Stimulated activated CD8-positive, alpha-beta memory T cell treated with anti-CD3 and anti-CD28 coated beads, Interleukin-12 subunit alpha, Interleukin-12 subunit beta, amount 100 ng/mL, for 4 hours (primary cell): ENCODE measurements at places on chromosomes 11 and 22.

- no peak for DNase-seq
These were observed 11.8 kb downstream of the CDCA5 start for GRCh38 chr11:65071907-65072630.

GRCh38 chr11:129896062-129896461, 684 bp upstream of the NFRKB start:
- DNase-seq: no peak

DNA sequence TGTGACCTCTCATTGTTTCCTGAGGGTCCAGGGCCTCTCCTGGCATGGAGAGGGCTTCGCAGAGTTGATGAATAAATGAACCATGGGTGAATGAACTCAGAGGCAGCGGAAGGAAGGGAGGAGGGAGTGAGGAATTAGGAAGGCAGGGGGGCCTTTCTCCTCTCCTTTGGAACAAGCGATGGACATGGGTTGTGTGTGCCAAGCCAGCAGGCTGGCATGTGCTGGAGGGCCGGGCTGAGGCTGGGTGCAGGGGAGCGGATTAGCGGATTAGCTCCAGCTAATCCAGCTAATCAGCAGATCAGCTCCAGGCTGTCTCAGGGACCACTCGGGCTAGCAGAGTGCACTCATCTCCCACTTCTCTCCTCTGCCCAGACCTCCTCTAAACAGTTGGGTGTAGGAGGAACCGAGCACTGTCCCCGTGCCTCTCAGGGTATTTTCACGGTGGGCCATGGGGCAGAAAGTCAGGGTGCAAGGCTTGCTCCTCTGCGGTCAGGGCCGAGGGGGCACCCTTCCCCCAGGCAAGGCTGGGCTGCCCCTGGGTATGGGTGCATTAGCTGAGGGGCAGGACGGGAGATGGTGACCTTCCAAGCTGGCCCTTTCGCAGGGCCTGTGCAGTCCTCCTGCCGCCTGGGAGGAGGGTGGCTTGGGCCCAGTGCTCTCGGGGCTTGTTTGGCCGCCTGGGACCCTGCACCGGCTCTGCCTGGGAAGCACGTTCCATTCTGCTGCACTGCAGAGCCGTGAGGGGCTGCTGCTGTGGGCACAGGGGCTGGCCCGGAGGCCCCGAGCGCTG, 120.3 kb upstream of the B3GAT1 start:
- DNase-seq: no peak

GRCh38 chr11:56916587-56916986, 72.1 kb upstream of the OR5AK2 start:
- no peak for DNase-seq

DNA sequence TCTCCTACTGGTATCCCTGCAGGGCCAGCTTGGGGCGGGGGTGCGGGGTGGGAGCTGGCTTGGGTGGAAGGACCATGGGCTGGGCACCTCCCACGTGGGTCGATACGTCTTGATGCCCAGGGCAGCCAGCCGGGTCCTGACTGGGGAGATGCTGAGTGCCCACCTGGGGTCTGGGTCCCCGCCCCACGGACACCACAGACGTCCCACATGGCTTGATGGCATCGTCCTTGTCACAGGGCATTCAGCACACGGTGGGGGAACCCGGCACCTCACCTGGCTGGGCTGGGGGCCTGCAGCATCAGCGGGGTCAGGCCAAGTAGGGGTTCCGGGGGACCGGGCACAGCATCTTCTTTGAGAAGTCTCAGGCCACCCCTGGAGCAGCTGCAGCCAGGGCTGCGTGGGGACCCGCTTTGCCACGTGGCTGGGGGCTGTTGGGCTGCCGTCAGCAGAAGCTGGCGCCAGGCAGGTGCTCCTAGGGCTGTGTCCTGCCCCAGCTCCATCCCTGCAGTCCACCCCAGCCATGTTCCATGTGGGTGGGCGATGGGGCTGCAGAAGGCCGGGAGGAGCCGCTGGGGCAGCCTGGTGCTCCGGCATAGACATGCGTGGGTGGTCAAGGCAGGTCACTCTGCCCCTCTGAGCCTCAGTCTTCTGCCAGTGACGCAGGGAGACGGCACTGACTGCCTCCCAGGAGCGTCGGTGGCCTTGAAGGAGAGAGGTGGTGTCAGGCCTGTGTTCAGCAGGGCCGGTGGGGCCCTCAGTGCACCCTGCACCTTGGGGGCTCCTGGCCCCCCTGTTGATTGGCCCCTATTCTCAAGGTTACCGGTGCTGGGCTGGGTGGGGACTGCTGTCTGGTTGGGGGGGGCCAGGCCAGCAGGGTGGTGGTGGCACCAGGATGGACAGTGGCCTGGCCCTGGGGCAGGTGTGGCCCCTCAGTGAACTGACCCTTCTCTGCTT, 8.4 kb downstream of the SELENOO start:
- no peak for DNase-seq

DNA sequence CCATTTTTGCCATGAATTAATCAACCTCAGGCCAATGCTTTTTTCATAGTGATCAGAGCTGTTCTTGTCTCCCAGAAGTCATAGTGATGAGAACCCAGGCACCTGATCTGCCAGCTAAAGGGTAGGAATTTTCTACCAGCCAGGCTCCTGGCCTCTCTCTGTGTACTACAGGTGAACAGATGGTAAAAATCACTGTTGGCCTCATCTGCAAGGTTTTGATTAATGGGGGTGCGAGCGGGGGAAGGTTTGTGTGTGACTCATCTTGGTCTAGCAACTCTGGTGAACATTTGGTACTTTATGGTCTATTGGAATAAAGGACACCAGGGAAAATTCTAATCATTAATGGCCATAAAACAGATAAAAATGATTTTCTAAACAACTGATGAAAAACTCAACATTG, 14.4 kb upstream of the APOL4 start:
- DNase-seq: no peak

- DNase-seq: no peak
These were observed 423.7 kb upstream of the CADM1 start for GRCh38 chr11:115927823-115928329.

DNA sequence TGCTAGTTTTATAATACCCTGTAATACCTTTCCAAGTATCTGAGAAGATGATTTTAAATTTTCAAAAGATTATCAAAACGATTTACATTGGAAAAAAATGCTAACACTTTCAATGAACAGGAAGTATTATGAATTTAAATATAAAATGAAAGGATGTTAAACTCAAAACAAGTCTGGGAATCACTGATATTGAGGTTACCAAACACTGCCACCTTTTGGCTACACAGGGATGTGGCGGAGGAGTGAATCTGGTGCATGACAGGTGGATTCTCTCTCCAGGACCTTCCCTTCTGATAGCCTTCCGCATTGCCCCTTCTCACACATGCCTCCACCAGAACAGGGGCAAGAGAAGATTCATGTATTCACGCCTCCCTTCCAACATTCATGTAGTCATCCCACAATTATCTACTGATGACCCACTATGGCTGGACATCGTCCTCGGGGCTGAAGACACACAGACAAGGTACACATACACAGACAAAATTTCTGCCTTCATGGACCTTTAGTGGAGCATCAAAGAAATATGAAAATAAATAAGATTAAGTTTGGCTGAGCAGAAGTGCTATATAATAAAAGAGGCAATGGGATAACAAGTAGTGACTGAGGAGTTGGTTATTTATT, 34.7 kb downstream of the ATG16L2 start:
- no peak for DNase-seq

- no peak for DNase-seq
These were observed 199.4 kb upstream of the LUZP2 start for GRCh38 chr11:24297461-24297860.

DNA sequence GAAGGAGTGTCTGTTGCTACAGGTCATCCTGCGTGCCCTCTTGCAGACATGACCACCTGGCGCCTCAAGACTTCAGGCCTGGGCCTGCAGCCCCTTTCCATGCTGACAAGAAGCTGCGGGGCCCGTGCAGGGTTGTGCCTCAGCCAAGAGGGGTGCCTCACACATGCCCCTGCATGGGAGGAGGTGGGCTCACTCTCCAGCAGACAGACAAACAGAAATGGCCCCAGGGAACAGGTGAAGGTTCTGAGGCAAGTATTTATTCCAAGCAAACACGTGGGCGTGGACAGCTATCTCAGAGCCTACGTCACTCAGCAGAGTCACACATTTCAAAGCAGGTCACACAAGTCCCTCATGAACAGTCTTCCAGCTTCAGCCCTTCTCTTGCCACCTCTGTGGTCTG, 5.9 kb upstream of the SYCE3 start:
- DNase-seq: no peak

DNA sequence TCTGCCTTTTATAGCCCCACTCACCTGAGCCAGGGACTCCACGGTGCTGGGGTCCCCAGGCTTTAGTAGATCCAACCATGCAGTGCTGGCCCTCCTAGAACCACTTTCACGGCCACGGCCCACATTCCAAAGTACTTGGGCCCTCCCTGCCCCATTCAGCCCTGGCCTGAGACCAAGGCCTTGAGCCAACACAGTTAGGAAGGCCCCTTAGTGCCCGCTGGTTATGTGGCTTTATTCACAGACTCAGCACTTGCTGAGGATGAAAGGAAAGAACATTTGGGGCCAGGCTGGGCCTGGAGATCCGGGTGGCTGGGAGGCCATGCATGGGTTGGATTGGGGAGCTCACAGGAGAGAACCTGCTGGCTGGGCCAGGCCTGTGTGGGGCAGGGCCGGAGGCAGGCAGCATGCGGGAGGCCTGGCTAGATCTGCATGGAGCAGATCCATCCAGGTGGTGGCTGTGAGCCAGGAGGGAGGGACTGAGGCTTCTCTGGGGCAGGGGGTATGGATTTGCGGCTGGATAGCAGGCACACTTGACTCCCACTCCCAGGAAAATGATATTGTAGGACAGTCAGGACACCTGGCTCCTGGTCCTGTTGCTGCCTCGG, 12.6 kb downstream of the CHRM1 start:
- no peak for DNase-seq

DNA sequence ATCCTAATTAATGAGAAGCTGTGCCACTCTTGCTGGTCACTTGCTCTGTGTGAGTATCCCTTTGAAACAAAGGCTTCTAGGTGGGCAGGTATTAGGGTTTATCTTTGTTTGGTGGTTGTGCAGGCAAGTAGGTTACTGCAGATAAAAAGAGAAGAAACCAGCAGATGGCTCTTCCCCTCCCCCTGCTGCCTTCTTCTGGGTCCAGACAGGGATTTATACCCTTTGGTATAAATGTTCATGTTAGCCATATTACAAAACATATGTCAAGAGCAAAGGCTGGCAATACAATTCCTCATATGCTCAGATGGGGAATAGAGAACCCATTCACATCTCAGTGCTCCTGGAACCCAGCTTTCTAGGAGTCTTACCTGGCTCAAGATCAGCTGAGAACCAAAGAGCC, 109.9 kb downstream of the NAV2 start:
- DNase-seq: no peak

- no peak for DNase-seq
These were observed 12.4 kb downstream of the MYH9 start for GRCh38 chr22:36375071-36375980.

- no peak for DNase-seq
These were observed 1002.3 kb upstream of the TENM4 start for GRCh38 chr11:80443177-80443576.

DNA sequence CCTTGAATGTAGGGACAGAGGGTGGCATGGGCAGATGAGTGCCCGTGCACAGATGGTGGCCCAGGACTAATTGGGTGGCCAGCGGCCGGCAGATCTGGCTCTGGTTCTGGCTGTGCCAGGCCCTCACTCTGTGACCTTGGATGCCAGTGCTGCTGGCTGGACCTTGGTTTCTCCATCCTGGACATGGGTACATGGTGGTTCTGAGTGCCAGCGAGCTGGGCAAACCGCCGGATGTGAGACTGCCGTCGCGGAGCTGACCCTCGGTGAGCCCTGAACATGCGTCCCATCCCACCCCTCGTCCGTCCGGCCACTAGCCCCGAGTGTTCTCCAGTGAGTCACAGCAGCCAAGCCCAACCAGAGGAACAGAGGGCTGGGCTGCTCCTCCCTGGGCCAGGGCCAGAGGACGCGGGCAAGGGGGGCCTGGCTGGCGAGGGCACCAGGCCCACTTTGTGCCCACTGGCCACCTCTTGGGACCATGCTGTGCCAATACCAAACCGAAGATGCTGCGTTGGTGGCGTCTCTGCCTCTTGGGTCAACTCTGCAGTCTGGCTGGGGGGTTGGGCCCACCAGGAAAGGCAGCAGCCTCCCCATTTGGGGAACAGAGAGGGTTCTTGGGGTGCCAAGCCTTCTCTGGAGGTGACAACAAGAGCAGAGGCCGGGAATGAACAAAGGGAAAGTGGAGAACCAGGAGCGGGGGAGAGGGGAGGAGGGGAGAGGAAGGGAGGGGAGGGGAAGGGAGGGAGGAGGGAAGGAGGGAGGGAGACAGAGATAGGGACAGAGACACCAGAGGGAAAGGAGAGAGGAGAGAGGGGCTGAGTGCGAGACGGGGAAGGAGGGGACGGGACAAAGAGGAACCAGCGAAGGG, 10.7 kb downstream of the LSP1 start:
- DNase-seq: no peak

- DNase-seq: no peak
These were observed 77.9 kb downstream of the BTBD10 start for GRCh38 chr11:13384908-13385640.

- DNase-seq: no peak
These were observed 203.7 kb downstream of the CTTN start for GRCh38 chr11:70601861-70602538.

- no peak for DNase-seq
These were observed 218.0 kb downstream of the ST3GAL4 start for GRCh38 chr11:126573325-126573978.

DNA sequence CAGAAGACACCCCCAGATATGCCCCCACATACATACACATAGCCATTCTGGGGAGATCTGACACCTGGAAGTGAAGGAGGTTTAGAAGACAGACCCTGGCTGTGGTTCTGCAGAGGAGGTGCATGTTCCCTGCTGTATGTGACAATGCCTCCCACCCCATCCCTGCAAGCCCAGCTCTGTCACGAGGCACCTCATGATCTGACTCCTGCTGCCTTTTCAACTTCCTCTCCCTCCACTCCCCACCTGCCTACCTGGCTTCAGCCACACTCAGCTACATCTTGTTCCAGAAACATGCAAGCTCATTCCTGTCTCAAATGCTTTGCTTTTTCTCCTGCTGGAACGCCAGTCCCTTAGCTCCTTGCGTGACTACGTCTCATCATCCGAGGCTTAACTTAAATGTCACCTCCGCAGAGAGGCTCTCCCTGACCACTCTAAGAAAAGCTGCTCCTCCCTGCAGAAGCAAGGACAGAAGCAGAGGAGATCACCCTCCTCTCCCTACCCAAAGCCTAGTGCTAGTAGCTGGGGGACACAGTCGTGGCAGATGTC, 114.5 kb downstream of the FEZ1 start:
- DNase-seq: no peak

DNA sequence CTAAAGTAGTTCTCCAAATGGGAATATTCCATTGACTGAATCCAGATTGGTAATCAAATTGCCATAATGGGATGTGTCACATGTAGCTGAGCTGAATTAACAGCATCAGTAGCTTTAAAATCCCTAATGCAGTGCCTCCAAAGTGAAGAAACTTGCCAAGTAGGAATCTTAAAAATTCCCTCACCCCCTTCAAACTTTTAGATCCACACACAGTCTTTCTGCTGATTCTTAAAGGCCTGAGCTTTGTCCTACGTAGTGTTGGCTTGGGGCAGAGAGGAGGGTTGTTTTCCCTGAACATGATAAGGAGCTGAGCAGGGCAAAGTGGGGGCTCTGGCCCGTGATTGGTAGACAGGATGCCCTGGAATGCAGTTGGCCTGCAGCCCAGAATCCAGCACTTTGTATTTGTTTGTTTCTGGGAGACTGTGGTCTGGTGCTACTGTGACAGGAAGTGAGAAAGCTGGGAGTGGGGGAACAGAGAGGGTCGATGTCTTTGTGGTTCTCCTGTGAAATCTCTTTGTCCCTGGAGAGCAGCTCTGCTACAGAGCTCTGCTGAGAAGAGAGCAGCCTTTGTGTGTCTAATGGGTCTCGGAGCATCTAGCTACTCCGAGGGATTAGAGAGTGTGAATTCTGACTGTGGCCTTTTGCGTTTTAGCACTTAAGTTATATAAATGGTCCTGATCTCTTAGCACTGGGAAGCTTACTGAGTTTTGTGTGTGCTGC, 16.9 kb downstream of the CTNND1 start:
- no peak for DNase-seq
